ENCODE measurements at places on chromosomes 6 and 20.

DNA sequence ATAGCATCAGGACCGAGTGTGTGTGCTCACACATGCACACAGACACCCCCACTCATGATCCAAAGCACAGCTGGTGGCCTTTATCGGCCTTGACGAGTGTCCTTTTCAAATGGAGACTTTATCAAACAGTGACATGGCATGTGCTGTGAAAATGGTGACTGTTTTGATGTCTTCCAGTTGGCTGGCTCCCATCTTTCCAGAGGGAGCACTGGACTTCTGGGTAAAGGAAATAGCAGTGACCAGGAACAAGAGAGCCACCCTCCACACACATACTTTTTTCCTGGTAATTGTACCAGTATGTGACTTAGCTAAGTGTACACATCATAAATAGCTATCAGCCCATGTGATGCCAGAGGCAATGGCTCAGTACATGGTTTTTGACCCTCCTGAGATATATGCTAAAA, 52.7 kb downstream of the ZDHHC14 start:
- DNase-seq = no peak

- no peak for DNase-seq
Measured at GRCh38 chr6:56382416-56382940, 135.1 kb upstream of the COL21A1 start.

DNA sequence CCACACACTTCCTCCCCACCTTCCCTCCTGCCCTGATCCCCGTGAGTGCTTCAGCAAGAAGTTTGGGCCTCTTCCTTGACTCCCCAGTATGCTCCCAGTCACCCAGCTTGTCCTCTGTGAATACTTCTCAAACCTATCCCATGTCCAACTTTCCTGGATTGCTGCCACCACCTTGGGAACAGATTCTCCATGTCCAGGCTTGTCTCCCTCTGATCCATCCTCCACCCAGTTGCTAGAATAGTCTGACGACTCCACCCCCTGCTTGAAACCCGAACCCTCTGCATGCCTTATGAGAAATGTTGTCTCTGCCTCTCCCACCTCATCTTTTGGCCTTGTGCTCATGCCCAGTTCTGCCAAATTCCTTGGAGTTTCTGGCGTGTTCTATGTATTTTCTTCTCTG, 108.0 kb downstream of the PPP1R14C start:
- no peak for DNase-seq

- no peak for DNase-seq
Measured at GRCh38 chr6:44723439-44724197, 336.1 kb downstream of the CDC5L start.
